ENCODE measurements at places on chromosomes 3 and 15.
A peak's percentile ranks its signal among the peaks of the same experiment; 100 is the strongest.

DNA sequence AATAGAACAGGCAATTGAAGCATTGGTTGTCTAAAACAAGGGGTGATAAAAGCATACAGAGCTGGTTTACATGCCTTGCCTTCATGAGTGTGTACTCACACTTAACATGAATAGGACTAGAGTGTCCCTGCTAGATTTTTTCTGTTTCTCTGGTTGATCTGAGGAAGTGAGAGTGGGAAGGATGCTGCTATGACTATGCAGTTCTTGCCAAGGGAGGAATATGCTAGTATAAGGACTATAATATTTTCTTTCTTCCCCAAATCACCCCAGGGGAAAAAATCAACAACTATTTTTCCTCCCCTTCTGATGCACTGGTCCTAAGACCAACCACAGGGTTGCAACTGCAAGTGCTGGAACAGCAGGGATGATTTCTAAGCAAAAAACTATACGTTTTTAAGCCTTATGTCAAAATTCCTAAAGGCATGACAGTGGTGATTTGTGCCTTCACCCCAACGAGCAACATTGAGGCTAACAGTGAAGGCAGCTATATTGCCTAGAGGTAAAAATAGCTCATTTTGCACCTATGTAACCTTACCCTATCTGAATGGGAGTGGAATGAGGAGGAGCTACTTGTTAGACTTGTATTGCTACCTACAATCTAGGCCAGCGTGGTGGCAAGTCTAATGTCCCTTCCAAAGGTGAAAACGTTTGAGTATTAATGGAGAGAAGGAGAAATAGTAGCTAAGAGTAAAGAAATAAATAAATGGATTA lies 33.5 kb upstream of the USP8 start:
- DNase-seq = no peak

DNA sequence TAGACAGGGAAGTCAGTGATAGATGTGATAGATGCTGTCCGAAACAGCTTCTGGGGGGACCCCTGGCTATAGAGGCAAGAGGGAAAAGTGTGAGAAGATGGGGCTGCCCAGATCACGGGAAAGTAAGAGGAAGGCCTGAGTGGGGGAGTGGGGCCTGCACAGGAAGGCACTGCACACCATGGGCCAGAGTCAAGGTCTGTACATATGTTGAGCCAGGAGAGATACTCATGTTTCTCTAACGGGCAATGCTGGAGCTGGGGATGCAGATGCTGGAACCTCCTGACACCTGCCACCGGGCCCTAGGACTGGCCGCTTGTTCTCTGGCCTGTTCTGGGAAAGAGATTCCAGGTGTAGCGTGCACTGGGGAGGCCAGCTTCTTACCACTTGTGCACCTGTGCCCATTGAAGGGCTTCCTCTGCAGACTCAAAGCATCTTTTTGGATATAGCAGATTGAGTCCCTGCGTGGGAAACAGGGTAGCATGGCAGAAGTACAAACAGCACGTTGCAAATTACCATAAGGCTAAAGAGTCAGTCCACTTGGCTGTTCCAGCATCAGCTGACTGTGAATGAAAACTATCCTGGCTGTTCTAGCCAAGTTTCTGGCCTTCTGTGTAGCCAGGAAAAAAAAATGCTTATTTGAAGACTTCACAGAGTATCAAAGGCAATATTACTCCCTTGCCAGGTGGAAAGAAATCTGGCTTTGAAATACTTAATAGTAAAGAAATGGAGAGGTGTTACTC lies 77.1 kb upstream of the GSK3B start:
- DNase-seq = no peak

DNA sequence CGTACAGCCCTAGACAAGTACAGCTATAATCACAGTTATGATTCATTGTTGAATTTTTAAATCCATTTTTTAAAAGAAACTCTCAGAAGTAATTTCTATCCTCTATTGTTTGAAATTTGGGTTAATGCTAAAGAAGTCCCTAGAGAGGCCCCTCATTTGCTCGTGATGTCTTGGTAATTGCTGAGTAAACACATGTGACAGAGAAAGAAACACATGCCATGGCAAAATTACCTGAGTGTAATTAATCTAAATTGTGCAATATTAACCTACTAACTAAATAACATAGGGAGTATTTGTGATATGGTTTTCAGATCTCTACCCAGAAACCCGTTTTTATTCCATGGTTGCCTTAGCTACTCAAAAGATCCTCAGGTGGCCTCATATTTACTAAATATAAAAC lies 10.8 kb downstream of the NEK10 start:
- DNase-seq = no peak

GRCh38 chr3:190194506-190194905 lies 73.8 kb upstream of the P3H2 start:
- DNase-seq = no peak

DNA sequence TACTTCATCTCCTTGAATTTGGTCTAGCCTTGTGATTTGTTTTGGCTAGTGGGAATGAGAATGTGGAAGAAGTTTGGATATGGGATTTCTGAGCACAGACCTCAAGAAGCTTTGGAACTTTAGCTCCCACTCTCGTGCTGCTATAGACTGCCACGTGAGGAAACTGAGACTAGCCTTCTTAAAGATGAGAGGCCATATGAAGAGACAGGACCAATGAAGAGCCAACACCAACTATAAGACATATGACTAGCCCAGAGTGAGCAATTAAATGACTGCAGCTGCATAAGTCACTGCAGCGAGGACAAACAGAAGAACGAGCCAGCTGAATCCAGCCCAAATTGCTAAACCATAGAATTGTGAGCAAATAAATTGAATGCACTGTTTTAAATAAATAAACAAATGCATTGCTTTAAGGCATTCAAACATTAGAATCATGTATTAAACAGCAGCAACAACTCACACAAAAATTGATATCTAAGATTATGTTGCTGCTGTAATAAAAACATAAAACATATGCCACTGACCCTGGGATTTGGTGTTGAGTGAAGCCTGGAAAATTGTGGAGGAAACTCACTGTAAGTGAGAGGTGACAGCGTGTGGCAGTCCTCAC lies 15.7 kb upstream of the CNTN4 start:
- DNase-seq = no peak

DNA sequence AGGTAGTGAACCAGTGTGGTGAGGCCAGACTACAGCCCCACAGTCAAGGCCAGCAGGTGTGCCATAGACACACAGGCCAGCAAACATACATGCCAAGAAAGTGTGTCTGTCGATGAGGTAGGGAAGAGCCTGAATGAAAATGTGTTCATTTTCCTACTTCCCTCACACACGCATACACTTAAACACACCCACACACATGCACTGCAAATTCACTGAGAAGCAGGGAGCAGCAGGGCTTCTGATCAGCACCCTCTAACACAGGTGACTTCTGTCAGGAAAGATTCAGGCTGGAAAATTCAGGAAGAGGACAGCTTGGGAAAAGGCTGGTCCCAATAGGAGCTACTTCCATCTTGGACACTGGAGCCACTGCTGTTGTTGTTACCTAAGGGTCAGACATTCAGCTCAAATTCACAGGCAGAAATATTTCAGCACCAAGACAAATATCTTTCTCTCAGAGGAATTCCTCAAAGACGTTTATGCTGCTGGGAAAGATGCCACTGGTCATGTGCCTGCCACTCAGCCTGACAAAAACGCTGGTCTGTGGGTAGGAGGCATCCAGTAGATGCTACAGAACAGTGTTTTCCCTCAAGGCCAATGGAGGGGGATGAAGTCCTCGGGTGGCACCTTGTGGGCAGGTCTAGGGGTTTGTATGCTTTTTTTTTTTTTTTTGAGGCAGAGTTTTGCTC lies 40.9 kb upstream of the LARS2 start:
- no peak for DNase-seq

DNA sequence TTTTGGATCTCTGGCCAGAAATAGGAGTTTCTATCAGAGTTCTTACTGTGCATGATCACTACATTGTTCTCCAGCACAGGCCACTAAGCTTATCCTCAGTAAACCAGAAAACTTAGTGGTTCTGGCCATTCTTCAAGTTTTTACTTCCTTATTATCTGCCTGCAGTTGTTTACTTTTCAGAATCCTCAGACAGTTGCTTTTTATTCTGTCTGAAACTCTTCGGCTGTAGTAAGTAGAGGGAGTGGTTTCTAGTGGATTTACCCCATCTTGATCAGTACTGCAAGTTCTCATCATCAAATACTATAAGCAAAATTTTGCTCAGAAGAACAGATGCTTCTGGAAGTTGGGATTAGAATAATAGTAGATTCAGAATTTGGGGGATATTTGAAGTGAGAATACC lies 193.0 kb upstream of the RARB start:
- DNase-seq = no peak

GRCh38 chr3:57064001-57064400 lies 3.5 kb downstream of the SPATA12 start:
- no peak for DNase-seq

DNA sequence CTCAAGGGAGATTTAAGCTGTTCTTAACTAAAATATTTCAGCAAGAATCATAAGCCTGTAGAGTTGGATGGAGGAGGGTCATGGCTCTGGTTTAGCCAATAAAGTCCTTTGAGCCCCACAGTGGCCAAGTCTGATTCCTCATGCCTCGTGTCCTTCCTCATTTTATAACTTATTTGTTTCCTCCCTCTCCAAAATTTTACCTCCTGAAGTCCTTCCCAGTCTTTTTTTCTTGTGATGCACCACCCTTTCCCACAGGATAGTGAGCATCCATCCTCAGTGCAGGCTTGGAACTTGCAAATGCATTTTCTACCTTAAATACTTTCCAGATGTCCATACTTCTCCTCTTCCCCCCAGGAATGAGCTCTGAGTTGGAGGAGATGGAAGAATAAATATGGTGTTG lies 162.7 kb upstream of the AGTR1 start:
- no peak for DNase-seq

GRCh38 chr15:97383516-97383915 lies 577.0 kb upstream of the ARRDC4 start:
- DNase-seq = no peak

- DNase-seq = no peak
Measured at GRCh38 chr3:134614955-134615354, 35.9 kb downstream of the KY start.

DNA sequence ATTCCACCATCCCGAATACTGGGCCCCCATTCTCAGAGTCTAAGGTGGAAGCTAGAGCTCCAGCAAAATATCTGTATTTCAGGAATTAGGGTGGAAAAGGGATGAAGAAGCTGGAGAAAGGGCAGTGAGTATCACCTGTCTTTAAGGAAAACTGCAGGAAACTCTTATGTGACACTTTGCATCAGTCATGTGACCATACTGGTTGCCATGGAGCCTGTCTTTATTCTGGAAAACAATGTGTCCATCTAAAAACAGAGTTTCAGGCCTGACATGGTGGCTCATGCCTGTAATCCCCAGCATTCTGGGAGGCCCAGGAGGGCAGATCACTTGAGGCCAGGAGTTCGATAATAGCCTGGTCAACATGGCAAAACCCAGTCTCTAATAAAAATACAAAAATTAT lies 52.9 kb upstream of the FSIP1 start:
- no peak for DNase-seq

DNA sequence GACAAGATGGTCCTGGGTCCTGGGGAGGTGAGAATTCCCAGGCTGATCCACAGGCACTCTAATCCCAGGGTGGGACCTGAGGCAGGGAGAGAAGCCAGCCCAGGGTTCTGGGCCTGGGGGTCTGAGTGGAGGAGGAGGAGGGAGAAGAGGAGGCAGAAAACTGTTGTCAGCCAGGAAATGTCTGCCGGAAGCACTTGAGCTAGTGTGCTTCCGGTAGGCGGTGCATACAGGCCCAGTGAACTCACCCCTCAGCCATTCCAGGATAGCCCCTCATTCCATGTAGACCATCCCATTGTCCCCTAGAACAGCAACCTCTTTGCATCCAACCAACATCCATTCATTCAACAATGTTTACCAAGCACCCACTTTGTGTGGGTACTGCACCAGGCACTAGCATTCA lies 47.9 kb upstream of the LCTL start:
- no peak for DNase-seq

DNA sequence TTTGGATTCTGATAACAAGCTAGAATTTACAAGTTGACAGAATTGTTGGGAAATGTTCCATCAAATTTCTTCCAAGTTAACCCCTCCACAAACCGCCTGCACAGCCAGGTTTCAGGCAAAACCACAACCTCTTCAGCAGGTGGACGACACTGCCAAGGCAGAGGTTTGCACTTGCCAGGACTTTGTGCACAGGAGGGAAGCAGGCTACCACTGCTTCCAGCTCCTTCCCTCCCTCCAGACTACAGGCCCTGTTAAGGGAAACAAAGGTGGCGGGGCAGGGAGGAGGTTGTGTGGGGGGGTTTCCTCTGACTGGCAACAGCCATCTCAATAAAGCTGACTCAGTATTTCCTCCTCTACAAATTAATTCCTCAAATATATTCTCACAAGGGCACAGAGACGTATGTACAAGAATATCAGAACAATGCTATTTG lies 42.2 kb downstream of the TBC1D2B start:
- peak; percentile 51 for DNase-seq

DNA sequence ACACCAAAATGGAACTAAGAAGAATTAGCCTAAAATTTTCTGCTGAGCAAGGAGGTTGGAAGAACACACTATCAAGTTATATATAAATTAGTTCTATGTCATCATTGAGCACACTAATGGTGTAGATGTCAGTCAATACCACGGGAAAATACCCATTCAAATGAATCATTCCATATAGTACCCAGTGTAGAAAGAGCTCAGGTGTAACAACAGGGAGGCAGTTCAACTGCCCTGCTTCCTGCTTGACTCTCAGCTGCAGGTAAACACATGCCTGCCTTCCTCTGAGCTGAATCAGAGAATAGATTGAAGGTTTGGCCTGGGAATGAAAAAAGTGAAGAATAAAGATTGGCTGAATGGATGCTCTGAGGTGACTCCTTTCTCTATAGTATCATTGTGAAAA lies 1088.0 kb downstream of the AGBL1 start:
- DNase-seq = no peak

- DNase-seq = no peak
Measured at GRCh38 chr15:87369269-87369668, 887.3 kb downstream of the NTRK3 start.

DNA sequence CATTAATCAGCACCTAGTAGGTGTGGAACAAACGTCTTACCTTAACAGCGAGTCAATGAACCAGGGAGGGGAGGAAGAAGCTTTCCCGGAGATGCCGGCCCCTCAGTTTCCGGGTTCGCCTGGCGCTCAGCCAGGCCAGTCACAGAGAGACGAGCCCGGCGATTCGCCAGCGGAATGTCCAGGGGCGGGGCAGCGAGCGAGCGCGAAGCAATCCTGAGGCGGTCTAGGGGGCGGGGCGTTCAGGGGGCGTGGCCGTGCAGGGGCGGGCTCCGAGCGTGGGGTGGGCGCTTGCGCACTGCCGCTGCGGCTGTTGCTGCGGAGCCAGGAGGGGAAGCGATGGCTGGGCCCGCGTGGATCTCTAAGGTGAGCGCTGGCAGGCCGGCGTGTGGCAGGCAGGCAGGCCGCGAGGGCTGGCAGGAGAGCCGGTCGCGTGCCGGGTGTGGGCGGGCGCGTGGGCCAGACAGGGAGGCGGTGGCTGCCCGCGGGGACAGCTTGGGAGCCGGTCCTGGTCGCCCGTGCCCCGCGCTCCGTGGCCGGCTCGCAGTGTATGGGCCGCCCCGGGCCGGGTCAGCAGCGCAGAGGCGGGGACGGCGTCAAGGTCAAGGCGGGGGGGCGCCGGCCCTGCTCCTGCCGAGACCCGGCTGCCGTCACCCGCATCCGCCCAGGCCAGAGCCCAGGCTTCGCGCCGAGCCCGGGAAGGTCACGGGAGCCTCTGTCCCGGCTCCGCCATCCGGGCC lies at the start of gene IDH3A:
Gene IDH3A, plus strand, starts transcription at position 295 of the 737 bp plus-strand sequence. Its CDS starts 42 bp downstream, at position 337.
- DNase-seq = peak; percentile 100
